IPS DF 19.7 (cell line): ENCODE measurements at places on chromosomes 3 and 15.

- no peak for DNase-seq
Observed at GRCh38 chr3:134904241-134904771, 109.2 kb downstream of the EPHB1 start.

DNA sequence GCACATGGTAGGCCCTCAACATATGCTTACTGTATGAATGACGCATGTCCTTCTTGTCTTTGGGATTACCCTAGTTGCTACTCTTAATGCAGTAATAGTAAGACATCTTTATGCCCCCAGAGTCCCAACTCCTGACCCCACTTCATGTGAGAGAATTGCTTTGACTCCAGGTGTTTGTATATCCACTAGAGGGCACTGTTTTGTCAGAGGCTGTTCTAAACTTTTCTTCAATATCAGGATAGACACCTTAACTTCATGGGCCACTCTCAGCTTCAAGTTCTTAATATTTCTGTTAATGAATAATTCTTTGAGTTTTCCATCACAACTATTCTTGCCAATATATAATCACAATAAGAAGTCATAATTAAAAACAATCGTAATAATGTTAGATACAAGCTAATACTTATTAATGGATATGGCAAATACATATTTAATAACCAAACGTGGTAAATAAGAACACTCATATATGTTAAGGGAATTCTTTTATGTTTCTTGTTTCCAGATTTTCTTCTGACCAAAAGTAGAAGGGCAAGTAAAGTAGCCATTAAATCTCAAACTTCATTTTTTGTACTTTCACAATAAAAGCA is 337.2 kb upstream of the DNAJC19 start:
- DNase-seq, result no peak

GRCh38 chr3:40871394-40871793 is 327.9 kb upstream of the CTNNB1 start:
- DNase-seq, result no peak

GRCh38 chr3:52819936-52820335 is 10.5 kb downstream of the ITIH4 start:
- no peak for DNase-seq

- DNase-seq, result no peak
Observed at GRCh38 chr3:14867936-14868570, 49.3 kb downstream of the FGD5 start.

DNA sequence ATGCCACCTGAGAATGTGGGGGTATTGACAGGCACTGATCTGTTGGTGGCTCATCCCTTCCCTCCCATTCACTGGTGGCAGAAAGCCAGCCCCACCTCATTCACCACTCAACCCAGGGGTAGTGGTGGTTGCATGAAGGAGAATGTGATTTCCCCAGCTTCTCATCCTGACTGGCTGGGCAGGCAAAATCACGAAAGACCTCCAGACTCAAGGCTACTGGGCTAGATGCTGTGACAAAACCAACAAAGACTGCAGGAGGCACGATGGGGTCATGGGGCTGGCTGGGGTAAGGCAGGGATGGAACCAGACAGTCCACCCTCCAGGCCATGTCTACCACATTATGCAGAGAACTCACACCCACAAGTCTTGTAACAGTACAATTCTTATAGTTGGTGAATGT is 33.9 kb downstream of the FSTL1 start:
- no peak for DNase-seq

- DNase-seq, result no peak
Observed at GRCh38 chr3:99966662-99967416, 147.5 kb downstream of the FILIP1L start.

DNA sequence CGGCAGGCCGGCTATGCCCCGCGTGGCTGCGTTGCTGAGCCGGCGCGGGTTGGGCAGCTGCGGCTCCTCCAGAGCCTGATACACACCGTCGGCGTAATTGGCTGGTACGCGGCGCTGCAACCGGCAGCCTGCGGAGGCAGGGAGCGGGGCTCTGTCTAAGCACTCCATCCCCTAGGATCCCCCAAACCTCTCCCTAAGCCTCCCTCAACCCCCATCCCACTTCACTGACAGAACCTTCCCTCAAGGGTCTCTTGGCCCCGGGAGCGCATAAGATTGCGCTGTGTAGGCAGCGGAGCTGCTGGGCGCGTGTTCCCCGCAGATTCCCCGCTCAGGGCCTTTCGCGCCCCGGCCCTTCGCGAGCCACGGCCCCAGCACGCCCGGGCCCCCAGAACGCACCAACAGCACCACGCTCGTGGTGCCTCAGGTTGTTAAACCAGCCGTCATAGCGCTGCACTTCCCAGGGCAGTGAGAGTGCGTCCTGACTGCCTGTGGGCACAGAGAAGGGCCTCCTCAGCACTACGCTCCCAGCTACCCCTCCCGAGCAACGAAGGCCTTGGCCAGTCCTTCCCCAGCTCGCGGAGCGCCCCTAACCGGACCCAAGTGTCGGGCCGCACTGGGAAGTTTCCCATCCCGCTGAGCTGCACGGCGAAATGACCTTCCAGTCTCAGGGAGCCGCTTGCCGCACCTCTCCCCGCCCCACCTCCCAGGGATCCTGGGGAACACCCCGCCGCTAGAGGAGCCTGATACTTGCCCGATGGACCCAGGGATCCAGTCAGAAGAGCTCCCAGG is 1.2 kb downstream of the DUOX2 start:
- DNase-seq, result no peak

- no peak for DNase-seq
Observed at GRCh38 chr15:49306551-49306950, 116.5 kb upstream of the FGF7 start.

DNA sequence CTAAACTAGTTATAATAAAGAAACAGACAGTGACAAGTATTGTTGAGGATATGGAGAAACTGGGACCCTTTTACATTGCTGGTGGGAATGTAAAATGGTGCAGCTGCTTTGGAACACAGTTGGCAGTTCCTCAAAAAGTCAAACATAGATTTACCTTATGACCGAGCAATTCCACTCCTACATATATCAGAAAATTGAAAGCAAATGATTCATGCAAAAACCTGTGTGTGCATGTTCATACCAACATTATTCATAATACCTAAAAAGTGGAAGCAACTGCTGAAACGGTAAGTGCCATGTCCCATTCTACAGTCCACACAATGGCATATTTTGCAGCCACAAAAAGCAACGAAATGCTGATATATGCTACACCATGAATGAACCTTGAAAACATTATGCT is 12.2 kb upstream of the SEC61A1 start:
- no peak for DNase-seq

DNA sequence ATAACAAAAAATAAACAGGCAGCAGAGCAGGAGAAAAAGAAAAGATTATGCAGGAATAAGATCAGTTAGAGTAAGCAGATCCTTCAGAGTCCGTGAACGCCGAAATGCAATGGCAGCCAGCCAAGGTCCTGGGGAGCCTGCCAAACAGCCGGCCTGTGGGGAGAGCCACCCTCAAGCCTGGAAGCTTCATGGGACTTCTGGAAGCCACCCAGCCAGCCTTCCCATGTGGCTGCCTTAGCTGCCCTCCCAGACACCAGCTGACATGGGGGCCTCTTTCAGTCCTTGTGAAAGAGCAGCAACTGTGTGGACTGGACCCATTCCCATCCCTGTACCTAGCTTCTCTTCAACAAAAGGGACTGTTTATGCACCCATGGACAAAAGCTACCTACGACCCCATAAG is 64.9 kb upstream of the RAD18 start:
- no peak for DNase-seq

- no peak for DNase-seq
Observed at GRCh38 chr15:79966634-79967297, 4.2 kb downstream of the BCL2A1 start.

- no peak for DNase-seq
Observed at GRCh38 chr3:45665101-45665572, 24.1 kb upstream of the SACM1L start.

DNA sequence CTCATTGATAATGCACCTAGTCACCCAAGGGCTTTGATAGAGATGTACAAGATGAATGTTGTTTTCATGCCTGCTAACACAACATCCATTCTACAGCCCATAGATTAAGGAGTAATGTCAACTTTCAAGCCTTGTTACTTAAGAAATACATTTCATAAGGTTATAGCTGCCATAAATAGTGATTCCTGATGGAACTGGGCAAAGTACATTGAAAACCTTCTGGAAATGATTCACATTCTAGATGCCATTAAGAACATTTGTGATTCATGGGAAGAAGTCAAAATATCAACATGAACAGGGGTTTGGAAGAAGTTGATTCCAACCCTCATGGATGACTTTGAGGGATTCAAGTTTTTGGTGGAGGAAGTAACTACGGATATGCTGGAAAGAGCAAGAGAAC is 135.2 kb downstream of the TLE3 start:
- DNase-seq, result no peak

DNA sequence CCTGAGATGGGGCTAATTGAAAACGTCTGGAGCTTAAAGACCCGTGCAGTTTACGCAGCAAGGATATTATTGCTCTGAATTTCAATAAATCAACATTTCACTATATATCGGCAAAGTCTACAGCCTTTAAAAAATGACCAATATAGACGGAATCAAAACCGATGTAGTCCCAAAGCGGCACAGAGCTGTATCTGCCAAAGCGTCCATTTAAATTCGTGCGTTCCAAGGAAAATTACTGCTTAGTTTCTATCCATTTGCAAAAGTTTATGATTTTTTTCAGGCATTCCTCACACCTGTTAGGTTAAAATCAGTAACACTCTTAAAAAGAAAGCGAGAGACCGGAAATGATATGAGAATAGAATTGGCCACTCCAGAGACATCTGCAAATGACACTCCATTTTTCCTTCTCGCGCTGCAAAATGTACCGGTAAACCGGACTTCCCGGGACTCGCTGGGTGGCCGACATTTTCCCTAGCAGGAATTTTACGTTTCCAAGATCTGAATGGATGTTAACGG is 777 bp upstream of the EIF4A2 start:
- DNase-seq, result no peak

- no peak for DNase-seq
Observed at GRCh38 chr3:55458181-55458790, 28.8 kb downstream of the WNT5A start.

DNA sequence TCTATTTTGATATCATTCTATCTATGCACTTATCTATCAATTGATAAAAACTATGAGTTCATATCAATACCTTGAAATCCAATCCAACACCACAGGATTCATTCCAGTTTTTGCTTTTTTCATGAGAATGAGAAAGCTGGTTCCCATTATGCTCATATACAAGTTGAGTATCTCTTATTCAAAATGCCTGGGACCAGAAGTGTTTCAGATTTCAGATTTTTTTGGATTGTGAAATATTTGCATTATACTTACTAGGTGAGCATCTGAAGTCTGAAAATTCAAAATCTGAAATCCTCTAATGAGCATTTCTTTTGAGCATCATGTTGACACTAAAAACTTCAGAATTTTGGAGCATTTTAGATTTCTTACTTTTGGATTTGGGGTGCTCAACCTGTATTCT is 67.8 kb upstream of the DCBLD2 start:
- DNase-seq, result no peak

- DNase-seq, result no peak
Observed at GRCh38 chr15:89088605-89089315, 504 bp downstream of the ABHD2 start.

DNA sequence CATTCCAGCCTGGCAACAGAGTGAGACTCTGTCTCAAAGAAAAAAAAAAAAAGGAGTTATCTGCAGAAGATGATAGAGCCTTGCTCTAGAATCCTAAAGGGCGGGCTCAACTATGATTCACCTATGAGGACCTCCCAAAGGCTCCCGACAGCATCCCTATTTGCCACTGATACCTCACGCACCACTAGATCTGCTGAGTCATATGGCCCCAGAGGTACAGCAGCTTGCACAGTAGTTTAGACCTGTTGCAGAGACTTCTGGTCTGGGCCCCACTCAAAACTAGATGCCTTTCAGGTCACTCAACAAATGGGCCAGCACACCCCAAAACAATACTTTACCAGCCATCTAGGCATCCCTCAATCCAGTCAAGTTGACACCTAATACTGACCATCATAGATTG is 38.1 kb upstream of the PTX3 start:
- no peak for DNase-seq

DNA sequence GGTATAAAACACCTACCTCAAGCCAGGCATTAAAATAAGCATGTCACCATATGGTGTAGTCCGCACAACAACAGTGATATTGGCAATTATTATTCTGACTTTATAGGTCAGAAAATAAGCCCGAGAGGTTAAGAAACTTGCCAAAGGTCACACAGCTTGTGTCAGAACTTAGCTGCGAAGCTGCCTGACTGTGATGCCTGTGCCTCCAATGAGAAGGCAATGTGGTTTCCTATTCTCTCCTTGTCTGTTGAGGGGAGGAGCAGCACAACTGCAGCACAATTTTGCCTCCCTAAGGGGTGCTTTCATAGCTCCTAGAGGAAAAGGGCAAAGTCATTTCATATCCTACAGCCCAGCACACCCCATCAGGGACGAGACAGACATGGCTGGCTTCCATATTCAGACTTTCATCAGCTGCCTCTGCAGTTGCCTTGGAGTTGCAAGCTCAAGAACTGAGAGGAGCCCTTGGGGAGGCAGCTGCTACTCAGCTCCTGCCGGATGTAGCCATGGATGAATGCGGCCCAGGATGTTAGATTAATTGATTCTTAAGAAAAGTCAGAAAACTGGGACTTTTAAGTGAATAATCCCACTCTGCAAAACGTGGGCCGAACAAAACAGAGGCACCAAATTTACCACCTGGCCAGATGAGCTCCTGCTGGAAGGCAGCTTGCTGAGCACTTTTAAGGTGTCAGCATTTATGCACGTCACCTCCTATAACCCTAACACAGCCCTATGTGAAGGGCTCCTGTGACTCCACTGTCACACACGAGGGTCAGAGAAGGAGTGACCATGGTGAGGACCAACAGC is 38.5 kb downstream of the MYO5C start:
- no peak for DNase-seq

DNA sequence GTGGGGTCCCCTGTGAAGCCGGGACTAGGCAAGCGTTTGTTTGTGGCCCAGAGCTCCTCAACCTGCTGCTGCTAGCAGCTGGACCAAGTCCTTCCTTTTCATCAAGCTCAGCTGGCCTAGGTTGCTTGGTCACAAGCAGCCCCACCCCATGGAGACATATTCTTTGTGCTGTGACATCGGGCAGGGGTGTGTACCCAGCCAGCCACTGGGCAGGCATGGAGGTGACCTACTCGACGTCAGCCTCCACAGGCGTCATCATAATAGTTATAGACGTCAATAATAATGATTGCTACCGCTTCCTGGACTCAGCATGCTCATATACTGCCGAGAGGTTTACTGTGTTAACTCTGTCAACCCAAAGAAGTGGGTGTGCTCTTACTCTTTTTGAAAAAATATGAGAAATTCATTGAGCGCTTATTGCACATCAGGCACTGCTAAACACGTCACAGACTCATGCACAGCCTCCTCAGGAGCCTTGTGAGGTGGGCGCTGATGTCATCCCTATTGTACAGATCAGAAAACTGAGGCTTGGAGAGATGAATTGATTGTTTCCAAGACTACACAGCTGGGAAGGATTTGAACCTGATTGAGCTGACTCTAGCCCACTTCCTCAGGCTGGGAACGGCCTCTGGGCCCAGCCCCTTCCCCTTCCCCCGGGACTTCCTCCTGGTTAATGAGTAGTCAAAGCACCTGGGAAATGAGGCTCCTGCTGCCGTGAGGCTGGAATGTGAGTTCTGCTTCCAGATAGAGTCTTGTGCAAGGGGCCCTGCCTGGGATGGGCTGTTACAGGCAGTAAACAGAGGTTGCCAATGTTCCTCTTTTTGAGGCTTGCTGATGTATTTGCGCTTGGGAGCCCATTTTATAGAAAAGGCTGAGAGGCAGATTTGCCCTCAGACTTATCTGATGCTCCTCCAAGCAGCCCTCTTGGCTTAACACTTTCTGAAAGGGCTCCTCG is 16.2 kb downstream of the SLC6A6 start:
- no peak for DNase-seq

- no peak for DNase-seq
Observed at GRCh38 chr3:186143250-186143649, 34.4 kb upstream of the ETV5 start.
